ENCODE measurements at places on chromosomes 1 and 21. TPM values are rescaled to one million over a fixed set of nuclear protein-coding genes. Genes with fewer than 3 reads are reported as not detected.

CACNA1S gene
- total RNA-seq, result not detected

SLC16A4 gene
- total RNA-seq, result 0.32 TPM

TDRD5 gene
- 0.47 TPM for total RNA-seq

PGLYRP3 gene
- not detected for total RNA-seq

MAP3K21 gene
- total RNA-seq, result 18.8 TPM

TAS1R1 gene
- not detected for total RNA-seq

KRTAP12-2 gene
- not detected for total RNA-seq

CRNN gene
- not detected for total RNA-seq

OR2T35 gene
- not detected for total RNA-seq

CLSTN1 gene
- total RNA-seq, result 72.8 TPM

ALG6 gene
- total RNA-seq, result 8.8 TPM
